ENCODE measurements at places on chromosomes 3 and 15.

GRCh38 chr3:122947738-122948137, 79.8 kb downstream of the SEMA5B start:
- no peak for DNase-seq

DNA sequence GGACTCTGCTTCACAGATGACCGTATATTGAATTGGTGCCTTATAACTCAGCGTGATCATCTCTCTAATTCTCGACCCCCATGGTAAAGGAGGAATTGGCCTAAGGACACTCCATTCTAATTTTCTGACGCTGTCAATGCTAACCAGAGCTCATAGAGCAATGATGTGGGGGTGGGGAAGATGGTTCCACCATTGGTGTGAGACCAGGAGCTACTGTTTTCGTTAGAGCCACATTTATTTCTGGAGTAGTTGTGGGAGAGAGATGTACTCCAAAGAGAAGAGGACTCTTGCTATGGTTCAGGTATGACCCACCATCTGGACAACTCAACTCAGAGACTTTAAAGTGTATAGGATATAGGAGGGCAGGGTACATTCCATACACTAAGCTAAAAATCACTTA, 16.3 kb downstream of the ZBTB38 start:
- no peak for DNase-seq

GRCh38 chr15:62649793-62650420, 392.6 kb upstream of the TPM1 start:
- DNase-seq, result no peak

DNA sequence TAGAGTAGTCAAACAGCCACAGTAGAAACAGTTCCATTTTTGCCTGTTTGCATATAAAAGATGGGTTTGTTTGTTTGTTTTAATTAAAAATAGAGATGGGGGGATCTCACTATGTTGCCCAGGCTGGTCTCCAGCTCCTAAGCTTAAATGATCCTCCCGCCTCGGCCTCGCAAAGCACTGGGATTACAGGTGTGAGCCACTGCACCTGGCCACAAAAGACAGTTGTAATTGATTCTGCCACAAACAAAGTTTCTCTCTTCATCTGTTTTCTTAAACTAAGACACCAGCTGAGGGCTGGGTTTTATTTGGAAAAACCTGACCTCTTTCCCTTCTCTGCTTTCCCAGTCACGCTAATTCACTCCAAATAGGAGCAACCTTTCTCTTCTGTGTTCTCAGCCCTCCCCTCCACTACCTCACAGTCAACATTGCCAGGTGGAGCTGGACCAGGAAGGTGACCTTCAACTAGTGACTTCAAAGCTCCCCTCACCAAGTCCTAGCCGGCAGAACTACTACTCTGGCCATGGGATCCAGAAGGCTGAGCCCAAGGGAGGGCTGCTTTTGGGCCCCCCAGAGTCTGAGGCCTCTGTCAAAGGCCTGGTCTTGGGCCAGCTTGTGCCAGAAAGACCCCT, 1.5 kb upstream of the IDH2 start:
- peak; percentile 83 for DNase-seq

DNA sequence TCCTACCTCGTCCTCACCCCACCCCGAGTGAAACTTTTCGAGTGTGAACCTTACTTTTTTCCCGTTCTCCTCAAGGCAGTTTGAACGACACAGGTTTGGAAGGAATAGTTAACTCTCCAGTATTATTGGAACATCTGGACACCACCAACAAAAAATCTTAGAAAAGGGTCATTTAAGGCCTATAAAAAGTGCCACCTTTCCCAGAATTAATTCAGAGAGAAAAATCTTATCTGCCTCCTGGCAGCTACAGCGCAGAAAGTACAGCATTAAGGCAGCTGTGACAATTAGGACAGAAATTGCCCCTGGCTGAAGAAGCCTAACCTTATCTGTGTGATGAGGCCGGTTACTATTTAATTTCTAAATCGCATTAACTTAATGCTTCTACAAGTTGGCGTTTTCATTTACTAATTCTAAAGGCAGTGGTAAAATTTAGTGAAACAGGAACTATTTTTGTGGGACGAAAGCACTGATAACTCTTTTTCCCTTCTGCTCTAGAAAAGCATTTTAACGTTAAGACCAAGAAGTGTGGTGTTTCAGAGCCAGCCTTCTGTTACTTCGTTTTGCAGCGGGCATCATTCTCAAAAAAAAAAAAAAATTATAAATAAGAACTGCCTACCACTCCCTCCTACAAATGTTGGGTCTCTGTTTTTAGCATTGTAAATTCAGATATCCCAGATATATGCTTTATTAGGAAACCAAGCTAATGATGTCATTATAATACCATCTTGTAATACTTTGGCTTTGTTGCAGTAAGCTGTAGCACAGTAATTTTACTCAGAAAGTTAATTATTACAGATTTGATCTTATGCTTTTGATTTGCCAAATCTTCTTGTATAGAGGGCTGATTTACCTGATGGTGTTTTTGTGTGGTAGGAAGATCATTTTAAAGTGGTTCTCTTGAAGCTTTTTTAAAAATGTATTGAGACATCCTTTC, 1.4 kb downstream of the ATP11B start:
- no peak for DNase-seq

DNA sequence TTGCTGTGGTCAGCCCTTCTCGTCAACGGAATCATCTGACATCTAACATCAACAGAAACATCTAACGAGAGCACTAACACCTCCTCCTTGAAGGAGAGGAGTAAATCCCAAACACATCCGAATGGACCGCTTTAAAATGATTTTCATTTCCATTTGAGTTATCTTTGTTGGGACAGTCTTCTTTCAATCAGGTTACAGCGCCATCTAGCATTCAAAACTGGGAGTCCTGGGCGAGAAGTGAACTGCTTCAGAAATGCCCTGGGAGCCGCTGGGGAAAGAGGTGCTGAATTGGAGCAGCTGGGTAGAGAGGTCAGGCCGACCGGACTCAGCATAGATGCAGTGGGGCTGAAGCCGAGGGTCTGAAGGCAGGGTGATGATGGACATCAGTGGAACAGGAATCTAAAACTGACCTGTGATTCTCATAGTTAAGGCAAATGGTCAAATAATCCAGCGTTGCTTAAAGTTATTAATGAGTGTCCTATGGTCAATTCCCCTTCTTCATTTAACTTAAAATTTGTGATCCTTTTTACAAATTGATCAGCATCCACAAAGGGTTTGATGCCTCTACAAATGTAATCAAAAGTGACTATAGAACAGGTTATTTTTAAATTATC, 170.0 kb upstream of the NDN start:
- DNase-seq, result peak; percentile 52

DNA sequence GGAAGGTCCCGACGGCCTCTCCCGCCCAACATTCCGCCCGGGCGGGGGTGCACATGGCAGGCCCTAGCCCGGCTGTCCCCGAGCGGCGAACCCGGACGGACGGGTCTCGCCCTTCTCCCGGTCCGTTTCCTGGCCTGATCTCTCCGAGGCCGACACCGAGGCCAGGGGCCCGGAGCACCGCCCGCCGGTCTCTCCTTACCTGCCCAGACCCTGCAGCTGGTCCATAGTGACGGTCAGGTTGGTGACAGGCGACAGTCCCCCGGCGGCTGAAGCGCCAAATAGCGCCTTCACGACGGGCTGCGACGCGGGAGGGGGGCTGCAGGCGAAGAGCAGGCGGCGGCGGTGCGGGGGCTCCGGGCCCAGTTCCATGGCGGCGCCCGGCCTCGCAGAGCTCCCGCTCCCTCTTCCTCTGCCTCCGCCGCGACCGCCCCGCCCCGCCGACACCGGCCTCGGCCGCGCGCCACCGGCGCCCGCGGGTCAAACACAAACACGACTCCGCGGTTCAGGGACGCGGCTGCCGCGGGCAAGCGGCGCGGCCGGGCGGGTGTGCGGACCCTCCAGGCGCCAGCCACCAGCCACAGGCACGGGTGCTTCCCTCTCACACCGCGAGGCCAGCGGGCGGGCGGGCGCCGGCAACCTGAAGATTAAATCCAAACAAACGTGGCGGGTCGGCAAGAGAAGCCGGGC, 495 bp downstream of the CDC25A start:
- no peak for DNase-seq

DNA sequence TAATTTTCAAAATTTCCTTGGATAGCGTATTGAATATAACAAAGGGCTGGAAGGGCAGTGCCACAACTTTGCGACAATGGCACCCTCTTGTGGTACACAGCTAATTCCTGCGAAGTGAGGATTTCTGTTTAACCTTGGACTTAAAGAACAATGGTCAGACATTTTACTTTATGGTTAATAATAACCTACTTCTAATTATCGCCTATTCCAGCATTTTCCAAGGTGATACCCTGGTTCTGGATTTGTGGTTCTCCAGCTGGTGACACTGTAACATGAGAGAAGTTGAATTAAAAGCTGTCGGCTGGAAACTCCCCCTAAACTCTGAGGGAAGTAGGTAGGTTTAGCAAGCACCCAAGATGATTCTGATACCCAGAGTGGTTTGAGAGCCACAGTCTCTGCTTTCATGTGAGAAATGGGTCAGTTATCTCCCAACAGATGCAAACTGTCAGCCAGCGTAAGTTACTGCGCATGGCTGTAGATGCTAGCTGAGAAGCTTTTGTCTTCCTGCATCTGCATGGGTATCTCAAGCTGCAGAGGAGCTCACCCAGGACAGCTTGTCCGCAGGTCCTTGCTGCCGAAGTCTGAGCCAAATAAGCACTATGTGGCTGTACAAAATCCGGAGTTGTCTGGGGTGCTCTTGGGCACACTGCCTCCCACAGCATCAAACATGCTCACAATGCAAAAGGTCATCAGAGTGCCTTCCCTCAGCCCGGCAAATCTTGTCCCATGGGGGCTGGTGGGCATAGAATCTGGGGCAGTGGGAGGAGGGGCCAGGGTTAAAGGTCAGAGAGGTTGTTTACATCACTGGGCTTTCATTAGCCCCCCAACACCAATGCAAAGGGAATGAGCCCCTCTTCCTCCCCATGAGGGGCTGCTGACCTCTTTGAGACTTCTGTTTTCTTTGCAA, 6.6 kb upstream of the CHSY1 start:
- peak; percentile 43 for DNase-seq

DNA sequence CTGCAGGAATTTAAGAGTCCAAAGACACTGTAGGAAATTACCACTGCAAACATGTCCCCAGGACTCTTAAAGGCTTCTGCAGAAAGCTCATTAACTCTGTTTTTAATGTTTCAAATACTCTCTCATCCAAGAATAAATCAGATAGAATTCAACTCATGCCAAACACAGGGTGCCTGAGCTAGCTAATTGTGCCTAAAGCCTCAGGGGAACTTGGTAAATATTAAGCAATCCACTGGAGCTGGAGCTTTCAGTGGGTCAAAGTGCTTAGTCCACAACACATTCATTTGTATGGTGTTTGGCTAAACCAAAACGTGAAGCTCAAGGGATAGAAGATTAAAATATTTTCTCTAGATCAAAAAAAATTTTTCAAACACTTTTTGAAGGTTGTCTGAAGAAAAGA, 131.4 kb downstream of the THRB start:
- no peak for DNase-seq

GRCh38 chr3:51966486-51966885, 768 bp downstream of the PCBP4 start:
- DNase-seq, result no peak

- no peak for DNase-seq
Observed at GRCh38 chr3:33001889-33002288, 50.4 kb downstream of the CCR4 start.

- DNase-seq, result no peak
Observed at GRCh38 chr3:10280571-10280970, 12.2 kb downstream of the GHRL start.

- DNase-seq, result no peak
Observed at GRCh38 chr15:40010686-40011085, 28.3 kb downstream of the SRP14 start.

GRCh38 chr3:111548092-111548491, 6.1 kb downstream of the CD96 start:
- DNase-seq, result no peak

GRCh38 chr15:41423979-41424659, 7.2 kb downstream of the RTF1 start:
- DNase-seq, result no peak

DNA sequence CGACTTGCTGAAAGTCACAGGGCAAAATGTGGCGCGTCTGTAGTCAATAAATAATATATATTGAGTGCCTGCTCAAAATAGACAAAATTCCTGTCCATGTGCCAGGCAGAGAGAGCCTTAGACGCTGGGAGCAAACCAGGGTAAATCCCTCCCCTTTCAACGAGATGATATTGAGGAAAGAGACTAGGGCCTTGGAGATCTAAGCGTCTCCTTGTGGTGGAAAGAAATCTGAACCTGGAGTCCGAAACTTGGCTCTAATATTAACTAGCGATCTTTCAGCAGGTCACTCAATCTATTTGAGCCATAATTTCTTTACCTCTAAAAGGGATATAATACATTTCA, 348 bp upstream of the DPP8 start:
- no peak for DNase-seq

DNA sequence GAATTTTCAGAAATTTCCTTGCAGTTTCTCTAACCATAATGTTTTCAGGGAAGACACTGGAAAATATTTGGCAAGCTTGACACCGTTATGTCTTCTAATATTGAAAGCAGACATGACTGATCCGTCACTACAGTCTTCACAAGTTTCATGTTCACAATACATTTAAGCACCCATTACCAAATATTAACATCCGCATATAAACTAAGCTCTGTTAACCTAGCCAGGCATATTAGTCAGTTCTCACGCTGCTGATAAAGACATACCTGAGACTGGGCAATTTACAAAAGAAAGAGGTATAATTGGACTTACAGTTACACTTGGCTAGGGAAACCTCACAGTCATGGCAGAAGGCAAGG, 162.7 kb upstream of the LYSMD4 start:
- DNase-seq, result no peak

DNA sequence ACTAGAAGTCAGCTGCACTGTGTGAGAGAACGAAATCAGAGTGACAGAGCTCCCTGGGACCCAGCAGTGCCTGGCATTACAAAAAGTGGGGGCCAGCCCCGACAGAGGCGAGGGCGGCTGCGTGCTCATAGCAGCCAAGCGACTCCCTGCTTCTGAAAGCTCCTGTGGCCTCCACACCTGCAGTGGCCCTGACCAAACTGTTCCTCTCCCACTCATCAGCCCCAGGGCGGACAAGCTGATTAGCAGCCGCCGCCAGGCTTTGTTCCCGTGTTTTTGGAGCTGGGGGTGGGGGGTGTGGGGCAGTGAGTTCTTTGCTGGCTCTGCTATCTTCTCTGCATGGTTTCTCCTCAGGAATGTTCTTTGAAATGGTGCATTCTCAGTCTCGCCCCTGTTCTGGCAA, 58.1 kb downstream of the DGKG start:
- no peak for DNase-seq

- DNase-seq, result no peak
Observed at GRCh38 chr15:59327942-59328341, 44.7 kb downstream of the MYO1E start.

- no peak for DNase-seq
Observed at GRCh38 chr15:60706145-60706544, 227.2 kb upstream of the ICE2 start.

- no peak for DNase-seq
Observed at GRCh38 chr3:64717872-64718613, 30.2 kb upstream of the ADAMTS9 start.

- DNase-seq, result no peak
Observed at GRCh38 chr15:64610257-64610919, 150.0 kb downstream of the ZNF609 start.

DNA sequence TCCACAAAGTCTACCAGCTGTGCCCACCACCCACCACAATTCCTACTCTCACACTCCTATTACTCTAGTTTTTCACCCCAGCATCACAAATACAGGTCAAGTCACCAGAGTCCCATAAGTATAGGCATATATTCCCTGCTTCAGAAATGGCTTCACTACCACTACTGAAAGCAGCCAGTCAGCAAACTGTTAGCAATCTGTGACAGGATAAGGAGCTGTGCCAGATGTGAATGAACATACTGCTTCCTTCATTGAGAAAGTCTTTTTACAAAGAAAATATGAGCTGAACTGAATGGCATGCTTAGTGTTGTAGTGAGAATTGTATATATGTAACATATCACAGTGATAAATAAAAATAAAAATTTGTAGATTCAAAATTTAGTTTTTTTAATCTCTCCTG, 76.8 kb downstream of the C3orf85 start:
- DNase-seq, result no peak

All from SHP77 treated with DMSO at 0.1 percent for 48 hours (cell line).